ENCODE measurements at places on chromosomes 16 and 17.

GRCh38 chr16:83674931-83675535, 132.7 kb upstream of the HSBP1 start:
- DNase-seq, result no peak

DNA sequence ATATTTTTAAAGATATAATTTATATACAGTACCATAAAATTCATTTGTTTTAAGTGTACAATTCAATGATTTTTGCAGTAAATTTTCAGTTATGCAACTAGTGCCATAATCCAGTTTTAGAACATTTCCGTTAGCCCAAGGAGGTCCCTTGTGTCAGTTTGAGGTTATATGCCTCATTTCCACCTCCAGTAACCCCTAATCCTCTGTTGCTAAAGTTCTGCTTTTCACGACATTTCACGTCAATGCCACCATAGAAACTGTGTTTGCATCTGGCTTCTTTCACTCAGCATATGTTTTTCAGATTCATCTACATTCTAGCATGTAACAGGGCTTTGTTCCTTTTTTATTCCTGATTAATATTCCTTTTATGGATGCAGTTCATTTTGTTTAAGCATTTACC, 42.4 kb upstream of the NUDT7 start:
- no peak for DNase-seq

GRCh38 chr16:80433623-80434022, 107.2 kb upstream of the DYNLRB2 start:
- DNase-seq, result no peak

- no peak for DNase-seq
Observed at GRCh38 chr16:28538733-28539596, at the start of gene NUPR1. Gene NUPR1 (minus strand): TSS chr16:28538974. CDS start chr16:28538907, 67 bp downstream.

GRCh38 chr16:54505549-54506213, 219.1 kb upstream of the IRX3 start:
- no peak for DNase-seq

DNA sequence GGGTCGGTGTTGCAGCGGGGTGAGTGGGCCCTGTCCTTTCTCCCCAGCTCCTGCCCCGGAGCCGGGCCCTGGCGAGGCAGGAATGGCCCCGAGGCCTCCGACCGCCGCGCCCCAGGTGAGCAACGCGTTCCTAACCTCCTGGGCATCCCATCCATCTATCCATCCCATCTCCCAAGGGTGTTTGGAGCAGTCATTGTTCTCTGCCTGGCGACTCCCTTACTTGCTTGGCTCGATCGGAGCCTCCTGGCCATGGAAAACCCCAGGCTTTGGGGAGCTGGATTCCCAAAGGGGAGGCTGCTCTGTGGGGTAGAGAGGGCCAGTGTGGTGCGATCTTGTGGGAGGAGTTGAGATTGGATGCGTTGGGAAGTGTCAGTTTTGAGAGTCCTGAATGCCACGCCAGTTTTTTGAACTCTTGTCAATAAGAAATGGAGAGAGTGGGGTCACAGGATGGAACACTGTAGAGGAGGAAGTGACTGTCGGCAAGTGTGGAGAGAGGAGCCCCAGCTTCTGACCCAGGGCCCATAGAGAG, 684 bp downstream of the ZFP90 start:
- DNase-seq, result peak; percentile 33

DNA sequence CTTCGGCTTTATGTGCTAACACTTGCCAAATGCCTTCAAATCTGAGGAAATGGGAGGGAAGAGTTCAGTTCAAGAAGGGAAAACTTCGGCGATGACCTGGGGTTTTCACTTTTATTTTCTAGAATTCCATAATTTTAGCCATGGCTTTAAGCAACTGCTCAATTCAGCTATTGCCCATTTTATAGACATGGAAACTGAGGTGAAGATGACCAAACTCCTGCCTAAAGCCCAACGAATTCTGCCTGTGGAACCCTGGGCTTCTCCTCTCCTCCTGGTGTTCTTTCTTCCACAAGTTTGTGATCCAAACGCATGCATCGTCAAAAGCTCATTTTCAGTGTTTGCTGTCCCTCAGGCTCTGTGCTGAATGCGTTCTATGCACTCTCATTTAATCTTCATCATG, 49.4 kb upstream of the NDRG4 start:
- DNase-seq, result no peak

- no peak for DNase-seq
Observed at GRCh38 chr16:89785523-89786155, 30.8 kb downstream of the FANCA start.

DNA sequence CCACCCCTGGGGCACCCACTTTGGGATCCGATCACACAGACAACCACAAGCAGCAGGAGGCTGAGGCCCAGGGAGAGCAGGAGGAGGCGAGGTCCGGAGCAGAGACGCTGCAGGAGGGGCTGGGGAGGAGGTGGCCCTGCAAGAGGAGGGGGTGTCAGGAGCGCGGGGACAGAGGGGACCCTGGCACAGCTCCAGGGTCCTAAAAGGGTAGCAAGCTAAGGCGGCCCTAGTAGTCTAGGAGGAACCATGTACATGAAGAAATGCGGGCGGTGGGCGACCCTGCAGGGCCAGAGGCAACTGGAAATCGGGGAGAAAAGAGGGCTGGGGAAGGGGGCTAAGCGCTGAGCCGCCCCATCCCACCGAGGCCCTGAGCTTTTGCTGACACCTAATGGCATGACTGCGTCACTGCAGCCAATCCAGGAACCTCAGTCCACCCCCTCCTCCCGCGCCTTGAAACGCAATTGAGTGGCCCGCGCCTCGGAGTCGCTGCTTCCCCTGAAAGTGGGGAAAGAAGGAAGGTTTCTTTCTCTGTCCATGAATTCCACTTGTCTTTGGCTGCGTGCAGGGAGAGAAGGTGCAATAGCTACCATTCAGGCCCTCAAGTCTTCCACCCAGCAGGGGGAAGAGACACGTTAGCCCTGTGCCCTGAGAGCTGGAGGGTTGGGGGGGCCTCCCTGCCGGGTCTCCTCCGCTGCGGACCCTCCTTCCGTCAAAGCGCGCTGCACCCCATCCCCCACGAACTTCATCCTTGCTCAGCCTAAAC, 1.8 kb downstream of the ASGR1 start:
- DNase-seq, result peak; percentile 51

DNA sequence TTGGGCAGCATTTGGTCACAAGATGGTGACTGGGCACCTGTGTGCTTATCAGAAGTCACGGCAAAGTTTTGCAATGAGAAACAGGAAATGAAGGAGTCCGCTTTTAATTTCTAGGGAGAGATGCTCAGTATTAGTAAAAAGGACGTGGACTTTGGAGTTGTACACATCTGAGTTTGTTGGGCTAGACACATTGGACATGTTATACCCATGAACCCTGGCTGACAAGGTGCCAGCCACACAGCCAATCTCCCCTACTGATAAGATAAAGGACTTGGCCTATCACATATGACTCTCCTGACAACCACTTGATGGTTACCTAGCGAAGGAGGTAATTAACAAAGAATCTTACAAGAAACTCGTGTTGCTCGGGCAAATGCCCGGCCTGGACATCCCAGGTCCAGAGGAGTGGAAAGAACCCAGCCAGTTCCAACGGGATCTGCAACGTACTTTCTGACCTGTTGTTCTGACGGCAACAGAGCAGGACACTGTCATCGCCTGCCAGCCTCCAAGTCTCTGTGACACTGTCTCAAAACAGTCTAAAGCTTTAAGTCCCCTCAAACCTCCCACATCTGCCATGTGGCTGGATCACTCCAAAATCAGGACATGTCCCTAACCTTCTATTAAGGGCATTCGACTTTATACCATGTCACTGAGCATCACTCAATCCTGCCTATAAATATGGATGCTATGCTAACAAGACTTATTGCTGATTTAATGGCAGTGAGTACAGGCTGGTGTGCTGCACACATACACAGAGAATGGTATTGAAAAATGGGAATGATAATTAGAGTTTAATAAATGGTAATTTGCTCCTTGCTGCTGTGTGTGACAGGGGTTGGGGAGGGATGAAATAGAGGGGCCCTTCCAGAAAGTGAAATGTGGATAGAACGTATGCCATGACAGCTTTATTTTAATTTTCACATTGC, 47.6 kb upstream of the LYRM9 start:
- DNase-seq, result no peak

- no peak for DNase-seq
Observed at GRCh38 chr17:69900101-69900500, 174.9 kb upstream of the KCNJ16 start.

DNA sequence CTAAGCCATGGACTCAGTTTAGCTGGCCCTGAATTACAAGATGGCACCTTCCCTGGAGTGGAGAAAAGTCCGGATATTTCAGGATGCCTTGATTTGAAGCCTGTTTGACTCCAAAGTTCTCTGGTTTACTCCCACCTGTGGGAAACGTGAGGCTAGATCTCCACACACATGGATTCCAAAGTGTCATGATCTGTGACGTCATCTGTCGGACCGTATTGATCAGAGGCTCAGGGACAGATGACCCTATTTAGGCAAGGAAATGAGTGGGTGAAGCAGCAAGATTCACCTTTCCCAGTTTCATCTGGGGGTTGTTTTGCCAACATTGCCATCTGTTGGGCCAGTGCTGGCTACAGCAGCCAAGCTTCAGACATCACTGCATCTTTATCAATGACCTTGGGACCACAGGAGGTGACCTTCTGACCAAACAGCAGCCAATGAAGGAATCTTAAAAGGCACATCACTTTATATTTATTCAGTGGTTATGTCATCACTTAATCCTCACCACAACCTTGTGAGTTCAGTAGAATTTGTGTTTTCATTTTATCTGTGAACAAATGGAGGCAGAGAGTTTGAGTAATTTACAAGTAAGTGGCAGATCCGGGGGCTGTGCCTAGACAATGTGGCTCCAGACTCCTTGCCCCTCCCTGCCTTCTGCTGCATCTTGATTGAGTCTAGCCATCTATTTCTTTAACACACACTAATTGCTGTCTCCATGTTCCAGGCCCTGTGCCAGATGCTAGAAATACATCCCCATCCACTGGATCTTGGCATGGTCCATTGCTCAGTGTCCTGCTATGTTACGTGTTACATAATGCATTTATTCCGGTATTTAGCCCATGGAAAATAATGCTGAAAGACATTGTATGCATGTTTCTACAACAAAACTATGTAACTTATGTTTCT, 1.5 kb upstream of the CDH13 start:
- no peak for DNase-seq

GRCh38 chr17:22510504-22510903, 818.2 kb downstream of the KCNJ18 start:
- DNase-seq, result no peak

- DNase-seq, result no peak
Observed at GRCh38 chr16:66521252-66521713, 28.6 kb downstream of the TK2 start.

- no peak for DNase-seq
Observed at GRCh38 chr16:52756812-52757517, 210.0 kb upstream of the TOX3 start.

DNA sequence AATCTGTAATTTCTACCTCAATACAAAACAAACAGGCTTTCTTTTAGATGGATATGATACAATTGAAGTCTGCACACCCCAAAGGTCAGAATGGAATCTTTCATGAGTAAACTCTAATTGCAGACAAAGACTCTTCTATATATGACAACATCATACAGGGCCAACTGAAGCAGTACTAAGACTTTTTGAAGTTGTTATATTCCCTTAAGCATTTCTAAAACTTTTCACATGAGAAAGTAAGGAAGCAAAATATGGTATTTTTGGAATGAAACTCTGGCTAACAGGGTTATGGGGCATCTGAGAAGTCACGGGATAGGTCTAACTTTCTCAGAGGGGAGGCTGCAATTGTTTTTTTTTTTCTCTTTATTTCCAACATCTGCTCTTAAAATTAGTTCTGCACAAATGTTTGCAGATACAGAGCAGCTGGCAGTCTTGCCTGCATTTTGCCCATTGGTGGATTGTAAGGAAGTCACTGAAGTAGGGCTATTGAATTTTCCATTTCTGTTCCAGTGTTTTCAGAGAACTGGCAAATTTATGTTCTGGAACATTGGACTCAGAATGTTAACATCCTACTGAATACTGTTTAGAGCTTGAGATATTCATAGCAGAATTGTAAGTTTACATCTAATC, 59.1 kb downstream of the SSH2 start:
- no peak for DNase-seq

GRCh38 chr16:15052747-15053476, 3.0 kb downstream of the NTAN1 start:
- DNase-seq, result no peak

GRCh38 chr16:22739077-22739476, 74.9 kb upstream of the HS3ST2 start:
- no peak for DNase-seq

GRCh38 chr17:6023036-6023831, 46.9 kb upstream of the WSCD1 start:
- no peak for DNase-seq

- no peak for DNase-seq
Observed at GRCh38 chr16:27027971-27028370, 38.8 kb upstream of the C16orf82 start.

All from natural killer cell (primary cell).